Gastrocnemius medialis (tissue), 4 donors: ENCODE measurements at places on chromosomes 2 and 18. TPM values are rescaled to one million over a fixed set of nuclear protein-coding genes. Genes with fewer than 3 reads are reported as not detected.

The NEURL3 gene
- not detected for total RNA-seq

The SPATA3 gene
- not detected for total RNA-seq

The GCG gene
- total RNA-seq, result not detected

The HTR2B gene
- total RNA-seq, result 0.09 TPM

The STEAP3 gene
- total RNA-seq, result 10.9 TPM

The RPL31 gene
- 780 TPM for total RNA-seq
